Activated effector memory CD4-positive, alpha-beta T cell treated with anti-CD3 and anti-CD28 coated beads, Interleukin-2, amount 50 U/mL, for 16 hours (primary cell): ENCODE measurements at places on chromosomes 5 and 9.

- no peak for DNase-seq
Measured at GRCh38 chr9:122939601-122940000, 1.2 kb upstream of the RABGAP1 start.

DNA sequence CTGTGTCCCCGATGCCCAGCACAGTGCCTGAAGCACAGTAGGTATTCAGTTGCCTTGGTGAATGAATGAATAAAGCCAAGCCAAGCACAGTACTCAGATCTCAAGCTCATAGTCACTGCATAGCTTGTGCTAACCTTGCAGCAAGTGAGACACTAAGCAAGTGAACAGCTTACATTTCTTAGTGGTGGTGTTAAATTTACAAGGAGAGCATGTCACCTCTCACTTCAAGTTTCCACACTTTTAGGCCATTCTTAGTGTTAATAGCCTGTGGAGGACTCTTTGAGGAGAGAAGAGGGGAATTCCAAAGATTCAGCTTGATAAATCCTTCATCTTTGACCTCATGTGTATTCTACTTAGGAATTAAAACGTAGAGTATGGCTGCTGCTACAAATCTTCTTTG, 104.7 kb downstream of the C9orf152 start:
- no peak for DNase-seq

- DNase-seq: peak; percentile 56
Measured at GRCh38 chr9:134188386-134189144, 24.2 kb upstream of the RNU6ATAC start.

- DNase-seq: no peak
Measured at GRCh38 chr9:34642679-34643078, 3.8 kb upstream of the GALT start.

DNA sequence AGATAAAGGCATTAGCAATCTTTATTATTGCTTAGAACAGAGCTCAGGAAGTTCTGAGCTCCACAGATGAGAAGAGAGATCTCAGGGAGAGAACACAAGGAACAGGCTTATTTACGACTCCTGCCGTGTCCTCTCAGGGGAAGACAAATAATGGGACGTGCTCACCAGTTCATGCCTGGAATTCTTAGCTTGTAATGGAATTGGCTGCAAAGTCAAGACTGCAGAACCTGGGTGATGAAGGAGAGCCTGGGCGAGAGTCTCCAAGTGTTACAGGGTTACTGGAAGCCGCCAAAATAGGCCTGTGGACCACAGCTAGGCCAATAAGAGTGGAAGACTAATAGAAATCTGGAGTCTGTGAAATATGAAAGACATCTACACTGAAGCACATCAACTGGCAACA, 174.5 kb upstream of the ADAMTSL1 start:
- DNase-seq: no peak

DNA sequence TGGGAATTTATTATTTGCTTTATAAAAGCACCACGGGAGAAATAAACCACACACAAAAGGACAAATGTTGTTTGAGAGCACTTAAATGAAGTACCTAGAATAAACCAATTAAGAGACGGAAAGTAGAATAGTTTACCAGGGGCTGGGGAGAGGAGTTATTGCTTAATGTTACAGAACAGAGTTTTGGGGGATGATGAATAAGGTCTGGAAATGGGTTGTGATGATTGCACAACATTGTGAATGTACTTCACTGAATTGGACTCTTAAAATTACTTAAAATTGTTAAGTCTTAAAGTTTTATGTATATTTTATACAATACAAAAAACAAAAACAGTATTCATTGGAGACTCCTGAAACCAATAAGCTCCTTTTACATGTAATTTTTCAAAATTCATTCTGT, 1.5 kb downstream of the ZBTB43 start:
- no peak for DNase-seq

GRCh38 chr5:5352675-5353074, 69.8 kb upstream of the ICE1 start:
- no peak for DNase-seq
